Stimulated activated CD4-positive, alpha-beta T cell treated with anti-CD3 and anti-CD28 coated beads, Interleukin-1b, Interleukin-23, amount 100 ng/mL, for 4 hours (primary cell): ENCODE measurements at places on chromosomes 3 and 15.

DNA sequence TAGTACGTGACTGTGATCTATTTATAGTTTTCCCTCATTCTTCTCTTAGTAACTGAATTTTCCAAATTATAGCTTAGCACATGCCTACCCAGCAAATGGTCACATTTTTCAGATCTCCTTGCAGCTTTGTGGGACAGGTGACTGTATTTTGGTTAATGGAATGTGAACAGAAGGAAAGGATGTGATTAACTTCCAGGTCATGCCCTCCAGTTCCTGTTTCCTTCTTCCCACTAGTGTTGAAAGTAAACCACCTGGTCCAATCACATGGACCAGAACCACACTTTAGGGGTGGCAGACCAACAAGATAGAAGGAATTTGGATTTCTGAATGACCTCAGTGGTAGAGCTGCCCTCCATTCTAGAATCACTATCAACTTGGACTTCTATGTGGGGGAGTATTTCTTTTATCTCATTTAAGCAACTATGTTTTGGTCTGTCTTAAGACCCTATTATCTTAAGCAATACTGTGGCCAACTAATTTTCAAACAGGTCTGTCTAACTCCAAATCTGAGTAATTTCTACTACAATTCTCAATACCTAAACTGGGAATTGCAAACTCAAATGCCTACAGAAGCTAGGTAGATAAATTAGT, 76.0 kb upstream of the TSC22D2 start:
- DNase-seq = no peak

DNA sequence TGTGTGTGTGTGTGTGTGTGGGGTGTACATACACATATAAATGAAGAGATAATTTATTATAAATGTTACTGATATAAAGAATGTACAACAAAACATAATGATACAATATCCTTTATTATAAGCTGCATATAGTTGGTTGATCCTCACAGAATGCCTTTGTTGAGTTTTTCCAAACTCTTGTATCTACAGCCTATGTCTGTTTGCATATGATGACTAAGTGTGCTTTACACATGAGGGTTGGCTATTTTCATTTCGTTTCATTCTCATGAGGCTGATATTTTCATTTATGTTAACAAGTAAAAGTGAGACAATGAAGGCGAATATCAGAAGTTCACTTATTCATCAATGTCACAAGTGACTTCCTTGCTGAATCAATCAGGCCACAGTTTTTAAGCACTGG, 45.1 kb downstream of the TM2D3 start:
- DNase-seq = no peak

DNA sequence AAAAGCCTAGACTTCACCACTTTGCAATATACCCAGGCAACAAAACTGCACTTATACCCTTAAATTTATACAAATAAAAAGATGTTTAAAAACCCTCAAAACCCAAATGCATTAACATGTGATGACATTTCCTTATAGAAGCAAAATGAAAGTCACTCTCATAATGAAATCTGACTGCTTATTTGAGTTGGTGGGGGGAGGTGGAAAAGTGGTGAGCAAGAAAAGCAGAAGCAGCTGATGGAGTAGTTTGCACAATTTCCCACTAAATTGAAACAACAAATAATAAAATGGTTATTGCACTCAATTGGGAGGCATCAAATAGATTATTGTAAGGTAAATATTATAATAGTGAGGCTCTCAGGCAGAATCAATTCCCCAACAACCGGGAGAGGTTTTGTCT, 54.0 kb upstream of the GADL1 start:
- no peak for DNase-seq

DNA sequence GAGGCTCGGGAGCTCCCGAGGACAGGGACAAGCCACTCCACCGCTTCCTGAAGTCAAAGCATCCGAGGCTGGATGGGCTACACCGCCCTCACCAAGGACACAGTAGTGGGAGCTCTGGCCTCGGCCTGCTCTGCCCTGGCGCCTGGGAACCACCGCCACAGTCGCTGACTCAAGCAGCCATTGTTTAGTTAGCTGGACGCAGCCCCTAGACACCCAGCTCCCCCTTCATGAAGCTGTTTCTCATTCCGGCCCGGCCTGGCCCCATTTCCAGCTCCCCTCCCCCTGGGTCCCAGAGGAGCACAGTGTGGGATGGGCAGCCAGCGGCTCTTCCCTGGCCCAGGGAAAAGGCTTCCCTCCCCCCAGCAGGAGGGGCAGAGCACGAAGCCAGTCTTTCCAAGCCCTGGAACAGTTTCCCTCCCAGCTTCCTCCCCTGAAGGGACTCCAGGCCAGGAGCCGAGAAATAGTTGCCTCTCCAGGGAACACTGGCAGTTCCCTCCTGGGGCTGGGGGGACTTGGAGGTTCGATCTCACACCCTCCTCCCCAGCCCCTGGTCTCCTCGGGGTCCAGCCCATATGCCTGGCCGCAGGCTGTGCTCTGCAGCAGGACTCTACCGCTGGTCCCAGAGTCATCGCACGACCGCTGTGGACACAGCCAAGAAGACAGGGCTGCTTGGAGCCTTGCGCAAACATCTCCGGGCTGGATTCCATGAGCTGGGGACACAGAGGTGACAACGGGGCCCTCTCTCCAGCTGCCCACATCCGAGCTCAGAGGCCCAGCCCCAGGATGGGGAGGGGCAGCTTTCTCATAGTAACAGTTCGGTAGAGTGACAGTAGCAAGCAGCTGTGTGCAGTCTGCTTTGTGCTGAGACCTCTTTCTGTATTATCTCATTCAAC, 10.0 kb downstream of the PLXND1 start:
- no peak for DNase-seq

DNA sequence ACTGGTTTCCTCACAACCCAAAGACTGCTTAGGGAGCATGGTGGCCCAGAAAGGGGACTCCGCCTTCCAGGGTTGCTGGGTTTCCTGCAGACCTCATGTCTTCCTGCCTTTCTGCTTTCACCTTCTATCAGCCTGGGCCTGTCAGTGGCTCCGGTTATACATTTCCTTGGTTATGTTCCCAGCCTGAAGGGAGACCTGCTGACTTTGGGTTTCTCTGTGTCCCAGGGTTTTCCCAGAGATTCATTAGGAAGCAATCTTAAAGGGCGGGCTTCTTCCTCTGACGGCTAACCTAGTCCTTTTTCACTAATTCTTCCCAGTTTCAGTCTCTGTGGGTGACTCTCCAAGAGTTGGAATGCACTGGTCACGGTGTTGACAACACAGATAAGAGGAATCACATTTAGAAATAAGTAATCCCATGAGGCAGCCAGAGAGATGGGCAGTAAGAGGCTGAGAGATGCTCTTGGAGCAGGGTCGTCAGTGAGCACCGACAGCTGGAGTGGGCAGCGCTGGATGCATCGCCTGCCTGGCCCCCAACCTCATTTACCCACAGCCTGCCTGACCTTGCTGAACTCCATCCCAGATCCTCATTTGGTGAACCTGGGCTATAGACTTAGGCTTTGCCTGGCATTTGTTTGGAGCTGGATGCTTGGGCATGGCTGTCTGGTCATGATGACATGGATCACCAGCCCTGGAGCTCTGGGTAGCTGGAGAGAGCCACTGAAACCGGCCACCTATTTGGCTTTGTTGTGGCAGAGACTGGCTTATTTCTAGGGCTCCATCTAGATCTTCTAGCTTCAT, 10.0 kb upstream of the EHD4 start:
- no peak for DNase-seq

GRCh38 chr3:39127908-39128304, 20.4 kb downstream of the TTC21A start:
- DNase-seq = no peak

DNA sequence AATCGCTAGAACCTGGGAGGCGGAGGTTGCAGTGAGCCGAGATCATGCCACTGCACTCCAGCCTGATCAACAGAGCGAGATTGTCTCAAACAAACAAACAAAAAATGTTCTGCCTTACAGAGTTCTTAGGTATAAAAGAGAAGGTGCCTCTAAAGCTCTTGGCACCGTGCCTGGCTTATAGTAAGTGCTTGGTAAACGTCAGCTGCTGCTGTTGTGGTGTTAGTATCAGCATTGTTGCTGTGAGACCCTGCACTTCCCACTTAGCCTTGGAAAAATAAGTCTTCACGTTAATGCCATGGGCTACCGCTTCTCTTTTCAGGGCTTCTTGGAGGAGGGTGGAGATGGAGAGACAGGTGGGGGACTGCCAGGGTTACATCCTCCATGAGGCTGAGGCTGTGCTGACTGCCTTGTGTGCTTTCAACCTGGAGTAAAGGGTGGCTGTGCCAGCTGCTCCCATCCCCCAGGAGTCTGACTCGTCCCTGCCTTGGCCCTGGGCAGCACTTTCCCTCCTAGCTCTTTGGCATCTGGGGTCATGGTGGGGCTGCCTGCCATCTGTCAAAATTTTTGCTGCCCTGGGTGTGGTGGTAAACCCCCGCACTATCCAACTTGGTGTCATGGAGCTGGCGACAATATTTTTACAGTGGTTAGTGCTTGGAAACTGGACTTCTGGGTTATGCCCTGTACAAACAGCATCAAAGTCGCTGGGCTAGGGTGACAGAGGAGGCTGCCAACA, 17.8 kb downstream of the FLNB start:
- DNase-seq = no peak

DNA sequence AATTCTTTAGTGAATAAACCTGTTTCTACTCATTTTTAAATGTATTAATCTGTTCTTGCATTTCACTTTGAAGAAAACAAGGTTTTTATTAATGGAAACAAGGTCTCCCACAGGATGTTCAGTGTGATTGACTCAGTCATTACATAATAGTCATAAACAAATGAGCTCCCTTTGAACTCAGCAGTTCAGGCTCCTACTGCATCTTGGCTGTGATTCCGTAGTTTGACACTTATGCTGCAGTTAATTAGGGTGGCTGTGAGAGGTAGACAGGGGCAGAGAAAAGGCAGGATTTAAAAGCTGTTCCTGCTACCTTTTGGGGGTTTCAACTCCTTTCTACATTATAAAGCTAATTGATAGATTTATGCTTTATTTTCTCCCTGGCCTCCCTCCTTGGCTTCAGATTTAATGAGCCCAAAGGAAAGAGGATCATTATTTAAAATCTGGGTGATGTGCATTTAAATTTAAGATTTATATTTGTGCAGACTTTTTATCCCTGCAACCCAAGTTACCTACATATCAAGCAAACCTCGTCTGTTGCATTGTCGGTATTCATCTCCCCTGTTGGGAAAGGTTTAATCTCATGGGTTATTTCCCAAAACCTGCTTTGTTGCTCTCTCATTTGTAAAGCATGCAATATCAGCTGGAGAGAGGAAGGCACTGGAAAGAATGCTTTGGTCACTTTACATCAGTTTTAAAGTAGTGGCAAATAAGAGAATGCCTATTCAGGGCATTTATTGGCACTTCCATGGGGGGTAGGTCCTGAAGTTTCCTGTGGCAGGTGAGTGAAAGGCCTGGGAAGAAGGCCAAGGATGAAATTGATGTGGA, 345.0 kb upstream of the NR2E3 start:
- DNase-seq = no peak

DNA sequence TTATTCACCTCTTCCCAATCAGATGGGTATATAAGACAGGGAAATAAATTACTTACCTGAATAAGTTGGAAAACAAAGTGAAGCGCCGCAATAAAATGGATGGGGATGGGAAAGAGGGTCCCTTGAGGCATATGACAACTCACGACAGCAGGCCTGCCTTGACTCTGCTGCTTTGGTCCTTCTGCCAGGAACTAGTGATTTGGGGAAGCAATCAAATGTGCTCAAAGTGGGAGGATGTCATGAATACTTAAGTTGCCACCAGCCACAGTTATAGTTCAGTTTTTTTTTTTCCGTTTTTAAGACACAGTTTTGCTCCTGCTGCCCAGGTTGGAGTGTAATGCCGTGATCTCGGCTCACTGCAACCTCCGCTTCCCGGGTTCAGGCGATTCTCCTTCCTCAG, 4.6 kb downstream of the PARL start:
- DNase-seq = no peak

GRCh38 chr15:65863106-65863505, 6.2 kb upstream of the RAB11A start:
- no peak for DNase-seq

- DNase-seq = no peak
These were observed 145.8 kb upstream of the UBE2E1 start for GRCh38 chr3:23659840-23660430.

DNA sequence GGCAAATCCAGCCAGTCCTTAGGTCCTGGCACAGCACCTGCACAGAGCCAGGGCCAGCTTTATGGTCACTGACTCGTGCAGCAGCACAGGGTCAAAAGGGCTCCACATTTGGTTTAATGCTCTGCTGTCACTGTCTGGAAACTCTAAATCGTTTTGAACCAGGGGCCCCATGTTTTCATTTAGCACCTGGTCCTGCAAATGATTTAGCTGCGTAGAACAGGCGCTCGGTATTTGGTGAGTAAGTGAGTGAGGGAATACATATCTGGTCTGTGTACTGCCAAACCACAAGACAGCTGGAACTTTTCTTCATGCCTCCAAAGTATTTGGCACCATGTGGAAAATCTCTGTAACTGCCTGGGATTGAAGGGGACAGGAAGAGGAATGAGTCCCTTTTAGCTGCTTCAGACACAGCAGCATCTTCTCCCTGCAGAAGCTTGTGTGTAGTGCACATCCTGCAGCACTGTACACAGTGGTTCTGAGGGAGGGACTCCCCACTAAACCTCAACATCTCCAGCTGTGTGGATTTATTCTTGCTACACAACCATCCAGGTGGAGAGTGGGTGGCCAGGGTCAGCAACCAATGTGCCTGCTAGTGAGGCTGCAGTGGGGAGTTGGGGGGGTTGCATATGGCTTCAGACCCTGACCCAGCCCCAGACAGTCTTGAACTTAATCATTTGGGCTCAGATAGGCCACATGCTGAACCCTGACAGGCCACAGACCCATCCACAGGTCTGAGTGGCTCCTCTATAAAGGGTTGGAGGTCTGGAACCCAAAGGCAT, 1.1 kb downstream of the SH2D7 start:
- no peak for DNase-seq

GRCh38 chr3:168889666-168890065, 773.8 kb downstream of the MECOM start:
- no peak for DNase-seq

DNA sequence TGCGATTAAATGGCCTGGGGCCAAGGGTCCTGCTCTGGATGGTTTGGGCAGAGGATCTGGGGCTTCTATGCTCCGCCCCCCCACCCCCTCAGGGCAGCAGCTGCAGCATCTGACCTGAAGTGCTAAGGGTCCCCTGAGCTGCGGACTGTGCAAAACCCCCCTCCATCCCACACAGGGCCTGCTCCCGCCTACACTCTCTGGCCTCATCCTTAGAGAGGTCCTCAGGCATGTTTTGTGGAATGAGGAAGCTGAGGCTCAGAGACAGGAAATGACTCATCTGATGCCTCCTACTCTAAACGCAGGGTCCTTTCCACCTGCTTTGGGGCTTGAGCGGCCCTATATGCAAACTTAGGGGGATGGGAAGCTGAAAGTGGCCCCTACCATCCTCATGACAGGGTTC, 59.5 kb upstream of the CTSH start:
- DNase-seq = no peak

DNA sequence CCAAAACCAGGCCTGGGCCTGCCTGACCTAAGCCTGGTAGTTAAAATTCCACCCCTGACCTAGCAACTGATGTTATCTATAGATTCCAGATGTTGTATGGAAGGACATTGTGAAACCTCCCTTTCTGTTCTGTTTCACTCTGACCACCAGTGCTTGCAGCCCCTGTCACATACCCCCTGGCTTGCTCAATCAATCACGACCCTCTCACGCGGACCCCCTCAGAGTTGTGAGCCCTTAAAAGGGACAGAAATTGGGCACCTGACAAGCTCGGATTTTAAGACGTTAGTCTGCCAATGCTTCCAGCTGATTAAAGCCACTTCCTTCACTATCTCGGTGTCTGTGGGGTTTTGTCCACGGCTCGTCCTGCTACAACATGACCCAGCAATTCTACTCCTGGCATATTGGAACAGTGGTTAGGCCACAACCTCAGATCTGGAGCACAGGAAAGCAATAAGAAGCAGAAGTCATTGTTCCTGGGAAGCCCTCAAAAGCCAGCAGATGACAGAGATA, 36.7 kb upstream of the LHFPL4 start:
- no peak for DNase-seq
